ENCODE measurements at places on chromosomes 11 and 22.

DNA sequence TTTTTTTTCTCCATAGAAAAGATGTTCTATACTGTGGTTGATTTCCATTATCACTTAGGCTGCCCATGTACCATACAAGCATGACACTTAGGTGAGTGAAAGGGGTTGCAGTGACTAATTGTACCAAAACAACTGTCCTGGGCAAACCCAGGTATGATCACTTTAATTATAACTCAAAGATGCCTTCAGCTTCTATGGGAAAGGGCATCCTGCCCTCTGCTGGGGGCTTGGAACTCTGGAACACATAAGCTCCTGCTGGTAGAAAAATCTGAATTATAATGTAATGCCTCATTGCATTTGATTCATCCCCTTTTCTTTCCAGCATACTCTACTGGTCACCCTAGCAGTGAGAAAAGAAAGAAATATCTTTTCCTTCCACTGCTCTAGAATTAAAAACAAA, 206.3 kb downstream of the DDX10 start:
- DNase-seq = no peak

- no peak for DNase-seq
Measured at GRCh38 chr11:118618991-118619375, 11.6 kb downstream of the PHLDB1 start.

GRCh38 chr22:43007519-43008102, 7.3 kb downstream of the PACSIN2 start:
- no peak for DNase-seq

DNA sequence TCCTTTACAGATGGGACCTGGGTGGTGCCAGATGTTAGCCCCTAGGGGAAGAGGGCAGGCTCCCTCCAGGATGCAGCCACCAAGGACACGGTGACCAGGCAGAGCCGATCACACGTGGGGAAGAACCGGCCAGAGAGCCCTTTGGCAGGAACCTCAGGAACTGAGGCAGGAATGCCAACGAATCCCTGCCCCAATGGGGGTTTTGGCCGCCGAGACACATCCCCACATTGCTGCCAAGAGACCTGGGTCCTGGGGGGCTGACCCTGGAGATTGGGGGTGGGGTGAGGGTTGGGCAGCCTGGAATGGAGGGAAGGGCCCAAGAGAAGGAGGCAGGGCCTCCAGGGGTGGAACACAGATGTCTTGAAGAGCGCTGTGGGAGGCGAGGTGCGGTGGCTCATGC, 28.7 kb upstream of the LMO1 start:
- DNase-seq = no peak

DNA sequence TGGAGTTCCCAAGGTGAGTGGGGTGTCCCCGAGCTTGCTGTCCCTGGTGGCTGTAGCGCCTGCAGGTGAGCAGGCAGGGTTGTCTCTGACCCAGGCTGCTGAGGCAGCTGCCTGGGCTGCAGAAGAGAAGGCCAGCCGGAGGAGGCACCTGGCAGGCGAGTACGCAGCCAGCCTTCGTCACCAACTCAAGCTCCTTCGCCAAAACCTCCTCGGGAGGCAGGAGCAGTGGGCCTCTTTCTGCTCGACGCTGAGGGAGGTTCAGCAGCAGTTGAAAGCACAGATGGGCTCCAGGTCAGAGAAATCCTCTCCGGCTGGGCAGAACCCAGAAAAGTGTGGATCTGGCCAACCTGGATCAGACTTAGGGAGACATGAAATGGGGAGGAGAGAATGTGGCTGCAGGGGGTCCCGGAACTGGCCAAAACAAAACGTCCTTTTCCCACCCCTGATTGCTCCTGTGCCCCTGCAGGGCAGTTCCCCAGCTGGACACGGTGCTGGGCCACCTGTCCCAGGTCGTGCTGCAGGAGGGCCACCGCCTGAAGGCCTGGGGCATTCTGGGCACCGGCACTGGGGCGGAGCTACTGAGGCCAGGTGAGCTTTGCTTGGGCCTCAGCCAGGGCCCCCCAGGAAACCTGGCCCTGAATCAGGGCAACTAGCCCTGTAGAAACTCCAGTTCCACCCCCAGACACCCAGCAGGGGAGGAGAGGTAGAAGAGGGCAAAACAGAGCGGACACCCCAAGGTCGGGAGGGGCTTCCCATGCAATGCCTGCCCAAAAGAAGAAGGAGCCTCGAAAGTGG, 56.7 kb downstream of the BTG4 start:
- DNase-seq = no peak

GRCh38 chr22:42156598-42156997, 26.0 kb upstream of the CYP2D6 start:
- DNase-seq = no peak

DNA sequence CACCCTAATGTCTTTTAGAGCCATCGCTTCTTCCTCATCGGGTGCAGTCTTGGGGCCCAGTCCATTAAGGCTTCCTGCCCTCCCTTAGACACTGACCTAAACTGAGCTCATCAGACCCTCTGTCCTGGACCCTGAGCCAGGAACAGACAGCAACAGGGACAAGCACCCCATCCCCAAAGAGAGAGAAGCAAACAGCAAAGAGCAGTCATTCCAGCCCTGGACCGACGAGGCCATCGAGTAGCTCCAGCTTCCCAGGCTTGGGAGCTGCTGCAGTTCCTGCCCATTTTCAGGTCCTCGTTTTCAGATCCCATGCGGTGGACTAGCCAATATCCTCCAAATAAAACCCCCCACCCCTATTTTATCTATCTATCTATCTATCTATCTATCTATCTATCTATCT, 25.8 kb upstream of the CACNG2 start:
- DNase-seq = no peak

GRCh38 chr11:104759464-104759863, 138.8 kb downstream of the CASP12 start:
- DNase-seq = no peak

GRCh38 chr11:44004452-44005062, 43.2 kb upstream of the ACCSL start:
- no peak for DNase-seq

DNA sequence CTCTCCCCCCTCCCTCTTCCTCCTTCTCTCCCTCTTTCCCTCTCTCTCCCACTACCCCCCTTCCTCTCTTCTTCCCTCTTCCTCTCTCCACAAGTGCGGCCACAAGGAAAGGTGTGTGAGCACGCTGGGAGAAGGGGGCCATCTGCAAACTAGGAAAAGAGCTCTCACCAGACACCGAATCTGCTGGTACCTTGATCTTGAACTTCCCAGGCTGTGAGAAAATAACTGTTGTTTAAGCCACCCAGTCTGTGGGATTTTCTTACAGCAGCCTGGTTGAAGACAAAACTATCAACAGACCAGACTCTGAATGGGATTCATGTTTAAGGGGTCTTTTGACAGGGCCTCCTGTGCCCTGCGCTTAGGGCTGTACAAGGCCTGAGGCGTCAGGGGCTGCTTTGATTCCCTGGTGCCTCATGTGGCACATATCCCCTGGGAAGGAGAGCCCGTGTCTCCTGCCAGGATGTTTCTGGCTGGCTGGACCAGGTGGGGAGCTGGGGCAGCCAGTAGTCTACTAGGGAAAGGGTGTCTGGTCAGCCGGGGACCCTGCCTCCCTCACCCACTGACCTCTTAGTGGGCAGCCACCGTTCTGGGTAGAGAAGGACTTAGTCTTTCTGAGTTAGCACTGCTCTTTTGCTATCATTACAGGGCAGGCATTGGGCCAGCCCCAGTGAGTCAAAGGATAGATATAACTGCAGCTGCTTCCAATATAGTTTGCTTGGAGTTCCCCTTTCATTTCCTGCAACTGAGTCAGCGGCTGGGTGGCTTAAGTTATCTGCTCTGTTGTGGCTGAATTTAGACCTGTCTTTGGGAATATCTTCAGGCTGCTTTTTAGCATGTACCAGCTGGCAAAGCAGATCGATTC, 6.2 kb downstream of the PANX1 start:
- DNase-seq = peak; percentile 25

- DNase-seq = no peak
Measured at GRCh38 chr11:94787801-94788200, 19.6 kb downstream of the AMOTL1 start.
